ENCODE measurements at places on chromosomes 2 and 18.

DNA sequence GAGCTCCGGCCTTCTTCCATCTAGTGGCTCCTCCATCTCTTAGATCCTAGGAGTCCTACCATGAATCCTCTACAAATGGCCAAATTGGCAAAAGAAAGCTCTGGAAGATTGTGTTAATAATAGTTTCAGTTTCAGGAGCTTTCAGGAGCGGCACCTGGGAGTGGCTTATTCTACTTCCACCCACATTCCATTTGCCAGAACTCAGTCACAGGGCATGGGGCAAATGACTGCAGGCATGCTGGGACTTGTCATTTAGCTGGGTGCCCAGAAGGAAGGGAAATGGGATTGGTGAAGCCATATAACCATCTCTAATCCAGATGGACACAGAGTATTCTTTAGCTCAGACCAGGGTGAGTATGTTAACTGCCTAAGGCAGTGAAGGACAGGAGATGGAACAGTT is 3.6 kb upstream of the LRATD1 start:
- DNase-seq: peak; percentile 56

DNA sequence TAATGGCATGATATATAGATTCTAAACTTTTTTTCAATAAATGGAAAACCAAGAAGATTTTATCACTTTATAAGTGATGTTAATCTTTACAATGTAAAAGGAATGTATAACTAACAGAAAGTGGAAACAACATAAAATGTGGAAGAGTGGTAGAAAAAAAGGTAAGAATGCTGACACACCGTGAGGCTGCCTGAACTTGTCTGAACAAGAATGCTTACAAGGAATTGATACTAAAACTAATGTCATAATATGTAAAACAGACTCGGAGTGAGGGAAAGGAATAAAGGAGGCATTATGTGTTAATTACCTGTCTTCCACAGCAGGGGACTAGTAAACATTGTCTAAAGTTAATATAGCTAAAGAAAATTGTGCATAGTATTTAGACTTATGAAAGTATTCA is 958.8 kb upstream of the TMEFF2 start:
- DNase-seq: no peak

DNA sequence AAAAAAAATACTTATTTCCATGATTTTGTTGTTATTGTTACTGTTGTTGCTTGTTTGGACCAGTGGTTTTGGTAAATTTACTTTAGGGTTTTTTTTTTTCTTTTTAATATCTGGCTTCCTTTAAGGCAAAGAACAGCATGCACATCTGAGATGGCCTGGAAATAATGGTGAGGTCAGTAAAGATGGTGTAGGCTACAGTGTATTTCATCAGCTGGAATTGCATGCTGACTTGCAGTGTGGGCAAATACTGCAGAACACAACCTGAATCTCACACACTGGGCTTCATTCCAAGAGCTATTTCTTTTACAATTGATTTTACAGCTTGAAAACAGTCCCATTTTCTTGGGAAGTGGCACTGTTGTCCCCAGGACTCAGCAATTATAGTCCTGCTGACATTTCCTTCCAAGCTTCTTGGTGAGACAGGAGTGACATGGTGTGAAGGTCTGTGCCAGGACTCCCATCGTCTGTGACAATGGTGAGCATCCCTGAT is 376.1 kb upstream of the SOX11 start:
- DNase-seq: no peak

DNA sequence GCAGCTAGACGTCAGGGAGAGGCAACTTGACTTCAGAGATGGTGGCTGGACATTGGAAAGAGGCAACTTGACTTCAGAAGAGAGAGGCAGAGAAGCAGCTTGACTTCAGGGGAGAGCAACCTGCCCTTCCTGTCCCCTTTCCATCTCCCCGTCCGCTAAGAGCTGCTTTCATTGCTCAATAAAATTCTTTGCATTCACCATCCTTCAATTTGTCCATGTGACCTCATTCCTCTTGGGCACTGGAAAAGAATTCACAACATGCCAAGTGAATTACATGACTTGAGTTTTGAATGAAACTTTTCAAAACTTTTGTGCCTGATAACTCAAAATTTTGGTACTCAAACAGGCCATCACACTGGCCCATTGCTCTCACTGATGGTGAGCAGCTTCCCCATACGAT is 158.9 kb downstream of the DPP4 start:
- DNase-seq: no peak

DNA sequence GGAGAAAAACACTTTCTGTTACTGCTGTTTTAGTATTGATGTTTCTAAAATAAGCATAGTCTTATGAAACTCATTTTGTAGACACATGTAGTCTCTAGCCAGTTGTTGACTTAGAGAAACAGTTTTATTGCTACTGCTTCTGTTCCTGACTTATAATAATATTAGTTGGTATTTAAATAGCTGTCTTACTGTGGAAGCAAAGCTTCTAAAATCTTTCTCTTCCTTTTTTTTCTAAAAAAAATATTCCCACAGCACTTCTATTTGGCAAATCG is 121.8 kb downstream of the MTX2 start:
- no peak for DNase-seq

- no peak for DNase-seq
Observed at GRCh38 chr2:191895743-191896142, 48.9 kb upstream of the CAVIN2 start.

DNA sequence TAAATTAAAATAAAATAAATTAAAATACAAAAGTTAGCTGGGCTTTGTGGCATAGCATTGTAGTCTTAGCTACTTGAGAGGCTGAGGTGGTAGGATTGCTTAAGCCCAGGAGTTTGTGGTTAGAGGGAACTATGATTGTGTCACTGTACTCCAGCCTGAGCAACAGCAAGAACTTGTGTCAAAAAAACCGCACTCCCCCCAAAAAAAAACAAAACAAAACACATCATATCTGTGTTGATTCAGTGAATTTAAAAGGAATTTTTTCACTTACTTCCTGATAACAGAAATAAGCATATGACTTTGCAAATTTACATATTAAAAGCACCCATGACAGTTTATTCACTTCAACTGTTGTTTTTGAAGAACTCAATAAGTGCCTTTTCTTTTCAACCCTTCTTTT is 68.1 kb upstream of the PELI1 start:
- no peak for DNase-seq

DNA sequence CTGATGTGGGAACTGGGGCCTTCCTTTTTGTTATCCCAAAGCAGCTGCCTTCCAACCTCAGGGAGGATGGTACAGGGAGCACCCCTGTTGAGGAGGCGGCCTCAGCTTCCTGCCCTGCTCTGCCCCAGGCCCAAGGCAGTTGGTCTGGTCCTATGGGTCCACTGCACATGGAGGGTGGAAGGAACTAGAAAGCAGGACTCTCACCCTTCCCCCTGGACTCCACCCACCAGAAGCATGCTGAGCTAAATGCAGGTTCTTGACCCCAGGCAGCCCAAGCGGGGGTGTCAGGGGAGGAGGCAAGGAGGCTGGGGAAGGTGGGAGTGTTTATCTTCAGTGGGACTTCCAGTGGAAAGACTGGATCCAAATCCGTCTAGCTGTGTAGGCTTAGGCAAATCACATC is 158.5 kb downstream of the SMAD2 start:
- DNase-seq: no peak

- DNase-seq: no peak
Observed at GRCh38 chr18:54852780-54853675, 24.8 kb downstream of the RAB27B start.

GRCh38 chr2:215603440-215603839 is 167.6 kb upstream of the FN1 start:
- DNase-seq: no peak

DNA sequence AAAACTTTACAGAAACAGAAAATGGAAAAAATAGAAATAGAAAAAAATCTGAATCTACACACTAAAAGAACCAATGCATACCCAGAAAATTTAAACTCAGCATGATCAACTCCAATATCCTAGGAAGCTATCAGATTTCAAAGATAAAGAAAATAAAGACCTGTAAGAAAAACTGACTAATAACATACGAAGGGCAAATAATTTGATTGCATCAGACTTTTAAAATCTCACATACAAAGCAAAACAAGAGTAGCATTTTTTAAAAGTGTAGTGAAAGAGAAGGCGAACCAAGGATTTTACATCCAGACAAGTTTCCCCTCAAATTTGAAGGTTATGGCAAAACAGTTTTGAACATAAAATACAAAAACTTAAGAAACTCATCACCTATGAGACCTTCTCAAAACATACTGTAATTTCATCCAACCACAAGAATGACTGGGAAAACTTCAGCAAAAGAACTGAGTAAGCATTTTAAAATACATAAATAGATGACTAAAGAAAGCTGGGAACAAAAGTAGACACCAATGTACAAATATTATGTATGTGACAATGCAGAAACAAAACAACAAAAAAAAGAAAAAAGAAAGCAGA is 54.8 kb downstream of the NBAS start:
- no peak for DNase-seq

DNA sequence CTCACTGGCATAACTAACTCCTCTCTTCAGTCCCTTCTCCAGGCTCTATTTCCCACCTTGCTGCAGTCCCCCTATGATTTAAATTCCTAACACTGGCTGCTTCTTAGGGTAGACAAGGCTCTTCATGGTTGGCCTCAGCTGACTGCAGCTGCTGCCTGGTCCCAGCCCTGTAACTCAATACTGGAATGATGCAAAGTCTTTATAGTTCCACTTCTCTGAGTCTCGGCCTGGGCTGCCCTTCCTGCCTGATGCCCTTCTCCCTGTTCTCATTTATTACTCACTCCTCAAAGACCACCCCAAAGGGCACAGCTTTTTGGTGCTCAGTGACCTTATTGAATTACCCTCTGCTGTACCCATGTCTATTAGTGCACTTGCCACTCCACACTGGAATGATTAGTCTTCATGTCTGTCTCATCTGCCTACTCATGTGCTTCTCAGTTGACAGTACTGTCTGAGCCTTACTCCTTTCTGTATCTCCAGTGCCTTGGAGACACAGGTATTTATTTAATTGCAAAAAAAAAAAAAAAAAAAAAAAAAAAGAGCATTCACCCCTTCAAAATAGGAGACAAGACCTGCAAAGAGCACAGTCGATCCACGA is 199.4 kb upstream of the REV1 start:
- DNase-seq: no peak

GRCh38 chr2:181596556-181596955 is 60.3 kb downstream of the CERKL start:
- no peak for DNase-seq

DNA sequence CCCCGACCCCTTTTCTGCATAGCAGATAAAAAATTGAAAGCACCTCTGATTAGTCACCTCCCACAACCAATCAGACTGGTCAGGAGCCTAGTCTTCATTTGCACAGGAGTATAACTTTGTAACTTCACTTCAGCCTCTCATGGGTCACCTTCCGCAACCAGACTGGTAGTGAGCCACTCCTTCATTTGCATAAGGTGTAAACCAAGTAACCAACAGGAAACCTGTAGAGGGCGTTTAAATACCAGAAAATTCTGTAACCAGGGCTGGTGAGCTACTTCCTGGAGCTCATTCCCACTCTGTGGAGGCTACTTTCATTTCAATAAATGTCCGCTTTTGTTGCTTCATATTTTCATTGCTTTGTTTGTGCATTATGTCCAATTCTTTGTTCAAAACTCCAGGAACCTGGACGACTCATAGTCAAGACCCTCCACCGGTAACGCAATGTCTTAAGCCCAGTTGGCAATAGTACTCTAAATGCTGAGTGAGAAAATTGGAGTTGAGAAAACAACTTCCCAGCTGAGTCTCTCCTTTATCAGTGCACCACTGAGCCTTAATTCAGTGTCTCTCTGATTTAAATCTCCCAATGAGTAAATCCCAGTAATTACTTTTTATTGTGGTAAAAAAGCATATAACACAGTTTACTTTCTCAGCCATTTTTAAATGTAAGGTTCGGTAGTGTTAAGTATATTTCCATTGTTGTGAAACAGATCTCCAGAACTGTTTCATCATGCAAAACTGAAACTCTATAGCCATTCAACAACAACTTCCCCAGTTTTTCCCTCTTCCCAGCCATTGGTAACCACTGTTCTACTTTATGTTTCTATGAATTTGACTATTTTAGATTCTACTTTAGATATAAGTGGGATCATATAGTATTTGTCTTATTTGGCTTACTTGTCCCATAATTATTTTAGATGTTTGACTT is 392.7 kb upstream of the SLC8A1 start:
- DNase-seq: peak; percentile 64

DNA sequence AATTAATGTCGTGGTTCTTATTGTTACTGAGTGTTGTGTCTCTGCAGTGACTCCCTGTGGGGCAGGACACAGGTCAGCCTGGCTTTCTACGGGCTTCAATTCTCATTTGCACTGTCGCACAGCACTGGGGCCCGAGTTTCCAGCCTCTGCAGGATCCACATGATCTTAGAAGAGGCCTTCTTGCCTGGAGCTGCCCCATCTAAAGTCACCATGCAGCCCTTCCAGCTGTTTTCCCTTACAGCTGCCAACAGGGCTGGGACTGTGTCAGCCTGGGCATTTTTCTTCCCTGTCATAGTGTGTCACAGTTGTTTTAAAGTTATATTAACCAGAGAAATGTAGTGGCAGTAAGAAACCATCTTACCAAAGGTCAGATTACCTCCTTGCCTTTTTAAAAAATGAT is 27.0 kb downstream of the FHL2 start:
- DNase-seq: no peak

DNA sequence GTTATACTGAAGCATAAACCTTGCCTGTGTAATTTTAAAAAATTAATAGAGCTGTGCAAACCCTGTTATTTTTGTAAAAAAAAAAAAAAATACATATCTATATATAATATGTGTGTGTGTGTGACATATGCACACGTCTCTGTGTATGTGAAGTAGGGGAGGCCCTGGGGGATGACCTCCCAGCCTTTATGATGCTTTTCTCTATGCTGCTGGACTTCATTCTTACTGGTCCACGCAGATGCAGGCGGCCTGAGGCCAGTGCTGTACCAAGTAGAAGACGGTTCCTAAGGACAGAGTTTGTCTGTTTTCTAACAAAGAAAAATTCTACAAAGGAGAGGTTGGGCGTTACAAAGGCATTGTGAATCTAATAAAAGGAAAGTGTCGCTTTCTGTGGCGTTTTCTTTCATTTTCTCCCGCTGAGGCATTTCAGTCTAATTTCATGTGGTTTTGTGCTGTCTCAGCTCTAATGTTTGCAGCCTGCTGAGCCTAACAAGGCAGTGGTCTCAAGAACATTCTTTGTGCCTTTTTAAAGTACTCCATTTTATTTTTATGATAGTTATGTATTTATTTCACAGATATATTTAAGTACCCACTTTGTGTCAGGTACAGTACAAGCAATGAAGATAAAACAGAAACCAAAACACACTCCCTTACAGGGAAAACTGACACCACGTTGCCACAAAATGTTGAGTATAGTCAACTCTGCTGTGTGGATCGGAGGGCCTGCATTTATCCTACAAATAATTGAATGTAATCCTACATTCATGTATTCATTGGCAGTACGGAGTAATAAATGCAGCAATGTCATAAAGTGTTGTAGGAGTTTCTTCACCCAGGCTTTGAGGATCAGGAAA is 118.0 kb downstream of the RAB3GAP1 start:
- no peak for DNase-seq

GRCh38 chr2:118319271-118319684 is 231.0 kb downstream of the INSIG2 start:
- peak; percentile 84 for DNase-seq

Data from islet precursor cell (in vitro differentiated cells).